SHP77 treated with DMSO at 0.1 percent for 48 hours (cell line): ENCODE measurements at places on chromosomes 1 and 21.

- DNase-seq = no peak
Measured at GRCh38 chr1:74714429-74715235, 18.2 kb downstream of the CRYZ start.

GRCh38 chr1:26500488-26501175, 28.4 kb downstream of the HMGN2 start:
- DNase-seq = peak; percentile 58

GRCh38 chr1:152111515-152111968, 3.7 kb downstream of the TCHH start:
- DNase-seq = no peak

DNA sequence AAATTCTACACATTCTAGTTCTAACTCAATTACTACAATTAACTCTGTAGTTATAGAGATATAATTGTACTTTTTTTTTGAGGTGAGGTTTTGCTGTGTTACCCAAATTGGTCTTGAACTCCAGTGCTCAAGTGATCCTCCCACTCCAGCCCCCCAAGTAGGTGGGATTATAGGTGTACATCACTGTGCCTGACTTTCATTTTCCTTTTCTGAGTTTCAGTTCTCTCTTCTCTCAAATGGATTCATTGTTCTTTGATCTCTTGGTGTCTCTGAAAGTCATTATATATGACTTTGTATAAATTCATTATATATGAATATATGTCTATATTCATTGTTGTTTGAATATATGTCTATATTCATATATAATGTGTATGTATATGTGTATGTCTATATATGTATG, 74.0 kb upstream of the GALNT2 start:
- no peak for DNase-seq

DNA sequence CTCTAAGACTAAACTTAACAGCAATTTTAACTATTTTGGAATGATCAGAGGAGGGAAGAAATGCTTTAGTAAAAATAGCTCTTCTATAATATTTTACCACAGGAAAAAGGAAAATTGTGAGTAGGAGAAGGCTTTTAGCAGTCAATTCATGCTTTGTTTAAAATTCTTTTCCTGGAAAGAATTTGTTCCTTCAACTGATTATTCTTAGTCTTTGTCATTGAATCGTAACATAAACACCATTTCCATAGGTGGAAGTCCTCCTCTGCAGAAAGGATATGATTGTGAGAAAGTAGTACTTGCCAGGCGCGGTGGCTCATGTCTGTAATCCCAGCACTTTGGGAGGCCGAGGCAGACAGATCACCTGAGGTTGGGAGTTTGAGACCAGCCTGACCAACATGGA, 11.9 kb upstream of the ACTA1 start:
- no peak for DNase-seq

DNA sequence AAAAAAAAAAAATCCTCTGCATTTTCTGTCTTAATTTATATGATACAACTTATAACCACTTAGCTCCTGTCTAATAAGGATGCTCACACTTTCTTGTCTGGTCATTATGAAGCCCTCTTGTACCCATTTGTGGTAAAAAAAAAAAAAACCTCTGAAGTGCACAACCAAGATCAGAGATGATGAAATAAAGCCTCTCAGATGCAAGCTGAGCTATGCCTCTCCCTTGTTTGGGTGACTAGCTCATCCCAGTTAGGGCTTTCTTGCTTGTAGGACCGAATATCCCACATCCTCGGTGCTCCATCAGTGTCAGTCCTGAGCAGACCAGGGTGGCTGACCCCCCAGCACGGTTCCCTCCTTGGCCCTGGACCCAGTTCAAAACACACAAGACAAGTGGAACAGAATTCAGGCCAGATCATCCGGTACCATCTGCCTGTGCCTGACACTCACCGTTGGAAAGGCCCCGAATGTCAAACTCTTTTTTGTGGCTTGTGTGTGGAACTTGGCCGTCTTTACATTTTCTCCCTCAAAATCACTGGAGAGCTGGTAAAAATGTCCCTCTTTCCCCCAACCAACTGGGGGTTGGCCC, 6.3 kb upstream of the SELENON start:
- no peak for DNase-seq

DNA sequence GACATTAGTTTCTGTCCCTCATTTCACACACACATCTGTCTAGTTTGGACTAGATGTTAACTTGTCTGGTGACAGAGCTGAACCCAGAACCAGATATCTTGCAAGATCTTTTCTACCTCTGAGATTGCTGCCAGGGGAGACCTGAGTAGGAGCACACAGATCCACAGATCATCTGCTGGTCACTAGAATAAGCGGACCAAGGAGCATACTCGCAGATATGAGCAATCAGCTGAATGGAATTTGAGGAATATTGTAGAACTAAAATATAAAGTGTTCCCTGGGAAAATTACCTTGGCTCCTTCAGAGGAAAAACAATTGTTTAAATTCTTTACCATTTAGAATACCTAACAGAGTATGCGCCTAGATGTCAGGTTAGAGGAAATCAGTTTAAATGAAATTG, 90.7 kb downstream of the TNFSF18 start:
- DNase-seq = no peak

GRCh38 chr1:11520531-11521233, 41.7 kb downstream of the DISP3 start:
- DNase-seq = no peak

- DNase-seq = no peak
Measured at GRCh38 chr1:243595527-243596210, 254.4 kb downstream of the AKT3 start.
